ENCODE measurements at places on chromosomes 5 and 9. TPM values are rescaled to one million over a fixed set of nuclear protein-coding genes. Genes with fewer than 3 reads are reported as not detected.

NR5A1 gene
- not detected for total RNA-seq

F2RL2 gene
- 0.32 TPM for total RNA-seq

DNA sequence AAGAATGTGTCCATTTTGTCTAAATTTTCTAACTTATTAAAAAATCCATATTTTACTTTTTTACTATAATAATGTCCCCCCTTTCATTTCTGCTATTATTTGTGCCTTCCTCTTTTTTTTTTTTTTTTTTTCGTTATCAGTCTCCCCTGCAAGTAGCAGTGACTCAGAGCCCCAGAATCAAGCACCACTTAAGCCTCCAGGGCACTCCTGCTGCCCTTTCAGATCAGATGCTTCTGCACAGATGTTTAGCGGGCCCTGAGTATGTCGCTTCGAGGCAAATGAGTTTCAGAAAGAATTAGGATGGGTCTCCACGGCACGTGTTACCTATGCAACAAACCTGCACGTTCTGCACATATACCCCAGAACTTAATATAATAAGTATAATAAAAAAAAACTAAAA is 11.7 kb downstream of the MED7 start:
- H3K27me3 ChIP-seq: no peaks in the 10 kb centered on the region
- H3K36me3 ChIP-seq: no peaks in the 10 kb centered on the region
- no peak overlapping the region for H3K4me3 ChIP-seq
- DNase-seq: no peak
- no peaks in the 10 kb centered on the region for H3K4me1 ChIP-seq

- H3K4me3 ChIP-seq: no peak overlapping the region
- no peaks in the 10 kb centered on the region for H3K4me1 ChIP-seq
- peaks cover 6% of the 10 kb centered on the region for H3K36me3 ChIP-seq
- no peak overlapping the region for H3K27ac ChIP-seq
These were observed 31.2 kb downstream of the AMBP start for GRCh38 chr9:114046875-114047274.

- no peaks in the 10 kb centered on the region for H3K36me3 ChIP-seq
- H3K27ac ChIP-seq: no peak overlapping the region
- no peak overlapping the region for H3K4me3 ChIP-seq
- H3K27me3 ChIP-seq: no peaks in the 10 kb centered on the region
These were observed 128.5 kb upstream of the IQGAP2 start for GRCh38 chr5:76274571-76274970.

DNA sequence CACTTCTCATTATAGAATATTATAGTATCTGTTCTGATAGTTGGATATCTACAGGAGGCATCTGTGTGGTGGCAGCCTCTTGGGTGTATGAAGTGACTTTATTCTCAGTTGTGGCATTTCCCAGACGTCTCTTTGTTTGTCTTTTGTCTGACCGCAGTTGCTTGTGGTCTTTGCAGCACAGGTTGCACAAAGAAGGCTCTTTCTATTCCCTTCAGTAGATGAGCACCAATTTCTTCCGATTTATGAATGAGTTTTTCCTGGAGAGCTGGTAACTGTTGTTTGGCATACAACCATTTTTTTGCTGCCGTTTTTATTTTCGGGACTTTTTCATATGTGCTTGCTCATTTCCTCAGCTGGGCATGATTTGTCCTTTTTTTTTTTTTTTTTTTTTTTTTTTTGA is 56.4 kb upstream of the MYO10 start:
- H3K27ac ChIP-seq: no peak overlapping the region
- no peak for DNase-seq
- H3K4me1 ChIP-seq: no peaks in the 10 kb centered on the region
- no peaks in the 10 kb centered on the region for H3K27me3 ChIP-seq
- no peaks in the 10 kb centered on the region for H3K36me3 ChIP-seq
- H3K4me3 ChIP-seq: no peak overlapping the region

- DNase-seq: no peak
- no peak overlapping the region for H3K4me3 ChIP-seq
- no peaks in the 10 kb centered on the region for H3K4me1 ChIP-seq
- H3K27me3 ChIP-seq: no peaks in the 10 kb centered on the region
- H3K27ac ChIP-seq: no peak overlapping the region
These were observed 283.8 kb downstream of the CD180 start for GRCh38 chr5:66912787-66913186.

DNA sequence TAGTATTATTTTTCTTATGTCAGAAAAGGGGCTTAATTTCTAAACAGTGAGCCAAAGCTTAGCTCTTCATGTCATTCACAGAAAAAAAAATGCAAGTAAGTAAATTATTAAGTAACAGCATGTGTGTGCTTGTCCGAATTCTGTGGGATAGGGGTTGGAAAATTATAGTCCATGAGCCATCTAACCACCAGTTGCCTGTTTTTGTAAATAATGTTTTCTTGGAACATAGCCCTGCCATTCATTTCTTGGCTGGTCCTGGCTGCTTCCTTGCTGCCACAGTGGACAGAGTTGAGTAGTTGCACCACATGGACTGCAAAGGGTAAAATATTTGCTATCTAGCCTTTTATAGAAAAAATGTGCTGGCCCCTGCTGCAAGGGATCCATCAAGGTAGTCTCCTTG is 513.7 kb upstream of the WWC1 start:
- DNase-seq: no peak
- H3K4me3 ChIP-seq: no peak overlapping the region
- no peaks in the 10 kb centered on the region for H3K36me3 ChIP-seq
- no peaks in the 10 kb centered on the region for H3K27me3 ChIP-seq

Measured in aorta (tissue), 5 donors.